ENCODE measurements at places on chromosomes 1 and 21.

GRCh38 chr1:228446852-228447251 is 30.2 kb upstream of the TRIM17 start:
- no peak for DNase-seq

DNA sequence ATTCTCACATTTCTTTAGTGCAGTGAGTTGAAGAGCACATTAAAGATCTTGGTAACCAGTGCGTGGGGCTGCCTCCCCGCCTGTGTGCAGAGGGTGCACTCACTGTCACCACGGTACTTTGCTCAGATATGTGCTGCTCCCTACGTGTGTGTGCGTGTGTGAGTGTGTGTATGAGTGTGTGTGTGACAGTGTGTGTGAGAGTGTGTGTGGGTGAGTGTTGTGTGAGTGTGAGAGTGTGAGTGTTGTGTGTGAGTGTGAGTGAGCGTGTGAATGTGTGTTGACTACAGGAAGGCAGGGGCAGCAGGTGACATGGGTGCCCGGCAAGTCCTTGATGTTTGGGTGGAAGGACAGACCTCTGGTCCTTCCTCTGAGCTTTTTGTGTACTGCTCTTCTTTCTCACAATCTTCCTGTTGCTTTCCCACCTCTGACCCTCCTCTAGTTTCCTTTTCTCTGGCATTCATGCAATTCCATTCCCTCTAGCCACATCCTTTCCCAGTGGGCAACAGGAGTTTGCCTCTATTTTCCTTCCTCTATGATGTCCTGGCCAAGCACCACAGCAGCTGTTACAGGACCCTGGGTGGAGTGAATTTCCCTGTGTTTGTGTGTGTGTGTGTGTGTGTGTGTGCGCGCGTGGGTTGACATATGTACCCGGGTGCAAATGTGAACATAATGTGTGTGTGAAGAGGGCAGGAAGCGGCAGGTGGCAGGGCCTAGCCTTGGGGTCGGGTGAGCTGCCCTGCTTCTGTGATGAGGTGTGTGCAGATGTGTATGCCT is 19.8 kb downstream of the LHX4 start:
- DNase-seq: no peak

GRCh38 chr1:29391362-29391880 is 155.1 kb downstream of the PTPRU start:
- DNase-seq: no peak

- no peak for DNase-seq
These were observed 26.9 kb downstream of the NPHS2 start for GRCh38 chr1:179548666-179549367.

- no peak for DNase-seq
These were observed 153.6 kb downstream of the HIVEP3 start for GRCh38 chr1:41765152-41765551.

DNA sequence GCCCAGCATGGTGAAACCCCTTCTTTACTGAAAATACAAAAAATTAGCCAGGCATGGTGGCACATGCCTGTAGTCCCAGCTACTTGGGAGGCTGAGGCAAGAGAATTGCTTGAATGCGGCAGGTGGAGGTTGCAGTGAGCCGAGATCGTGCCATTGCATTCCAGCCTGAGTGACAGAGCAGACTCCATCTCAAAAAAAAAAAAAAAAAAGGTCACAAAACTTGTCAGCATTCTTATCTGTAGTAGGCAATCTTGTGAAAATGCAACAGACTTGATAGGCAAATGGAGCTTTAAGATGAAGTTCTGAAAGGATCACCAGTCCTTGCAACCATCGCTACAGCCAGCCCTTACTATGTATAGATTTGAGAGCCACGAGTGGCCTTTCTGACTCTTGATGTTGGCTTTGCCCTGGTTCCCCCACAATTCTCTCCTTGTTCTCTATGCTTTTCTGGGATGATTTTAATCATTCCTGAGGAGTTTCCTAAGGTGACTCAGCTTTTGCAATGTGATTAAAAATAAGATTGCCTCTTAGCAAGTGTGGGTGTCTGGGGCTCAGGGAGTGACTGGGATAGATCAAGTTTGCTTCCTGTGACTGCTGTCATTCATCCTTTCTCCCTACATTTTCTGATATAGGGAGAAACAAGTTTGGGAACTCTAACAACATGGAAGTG is 7.1 kb upstream of the MAP1LC3C start:
- DNase-seq: no peak

- no peak for DNase-seq
These were observed 534.5 kb downstream of the PTPRC start for GRCh38 chr1:199173356-199173755.

GRCh38 chr1:225462714-225463574 is 35.1 kb upstream of the LBR start:
- no peak for DNase-seq
